ENCODE measurements at places on chromosomes 16 and 17.

GRCh38 chr17:73711184-73711583, 66.9 kb upstream of the SDK2 start:
- no peak for DNase-seq

DNA sequence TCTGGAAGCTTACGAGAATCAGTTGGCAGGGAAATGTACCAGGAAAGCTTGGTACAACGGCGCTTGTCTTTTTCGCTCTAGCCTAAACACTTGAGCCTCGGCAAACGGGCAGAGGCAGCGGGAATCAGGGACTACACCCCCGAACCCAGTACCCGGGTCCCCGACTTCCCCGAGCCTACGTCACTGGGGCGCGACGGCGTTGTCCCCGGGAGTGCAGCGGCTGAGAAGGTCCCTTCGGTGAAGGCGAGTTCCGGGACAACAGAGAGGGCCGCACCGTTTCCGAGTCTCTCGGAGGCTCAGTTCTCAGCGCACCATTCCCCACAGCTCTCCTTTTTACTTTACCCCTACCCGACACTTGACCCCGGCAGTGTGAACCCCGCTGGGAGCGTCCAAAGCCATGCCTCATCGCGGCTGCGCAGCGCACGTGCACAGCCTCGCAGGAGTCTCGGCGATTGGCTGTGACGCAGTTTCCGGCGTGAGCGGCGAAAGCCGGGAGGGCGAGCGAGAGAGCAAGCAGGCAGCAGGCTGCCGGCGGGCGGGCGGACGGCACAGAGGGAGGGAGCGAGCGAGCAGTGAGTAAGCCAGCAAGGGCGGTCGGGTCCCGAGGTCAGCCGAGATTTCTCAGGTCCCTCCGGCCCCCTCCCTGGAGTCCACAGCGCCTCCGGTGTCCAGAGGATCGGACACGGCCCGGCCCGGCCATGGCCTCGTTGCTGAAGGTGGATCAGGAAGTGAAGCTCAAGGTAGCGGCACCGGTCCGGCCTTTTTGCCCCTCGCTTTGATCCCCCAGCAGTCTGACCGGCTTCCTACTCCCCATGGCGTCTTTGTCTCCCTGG, at the start of gene PSME3:
Gene PSME3 (plus strand): TSS at position 464 of the 833 bp plus-strand sequence. CDS start 235 bp downstream, at position 699.
- peak; percentile 95 for DNase-seq

DNA sequence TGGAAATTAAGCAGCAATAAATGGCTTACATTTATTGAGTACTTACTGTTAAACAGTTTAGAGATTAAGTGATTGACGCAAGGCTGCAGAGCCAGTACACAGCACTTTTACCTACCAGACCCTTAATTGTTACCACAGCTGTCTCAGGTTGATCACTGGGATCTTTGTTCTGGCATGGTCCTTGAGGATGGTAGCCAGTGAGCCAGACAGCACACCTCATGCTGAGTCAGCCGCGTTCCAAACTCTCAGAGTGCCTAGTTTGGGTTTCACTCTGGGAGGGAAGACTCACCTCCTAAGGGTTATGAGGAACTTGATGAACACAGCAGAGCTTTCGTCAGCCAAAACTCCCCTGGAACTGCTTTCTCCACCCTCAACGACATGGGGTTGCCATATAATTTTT, 20.4 kb downstream of the CDH3 start:
- DNase-seq: no peak

- no peak for DNase-seq
These were observed 21.4 kb upstream of the NF1 start for GRCh38 chr17:31073411-31073810.

DNA sequence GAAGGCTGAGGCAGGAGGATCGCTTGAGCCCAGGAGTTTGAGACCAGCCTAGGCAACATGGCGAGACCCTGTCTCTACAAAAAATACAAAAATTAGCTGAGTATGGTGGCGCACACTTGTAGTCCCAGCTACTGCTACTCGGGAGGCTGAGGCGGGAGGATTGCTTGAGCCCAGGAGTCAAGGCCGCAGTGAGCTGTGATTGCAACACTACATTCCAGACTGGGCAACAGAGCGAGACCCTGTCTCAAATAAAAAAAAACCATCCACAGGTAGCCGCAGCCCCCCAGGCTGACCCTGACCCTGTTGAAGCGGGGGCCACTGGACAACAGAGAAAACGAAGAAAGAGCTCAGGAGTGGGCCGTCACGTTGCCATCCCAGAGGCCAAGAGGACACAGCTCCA, 4.0 kb downstream of the SLC43A2 start:
- DNase-seq: no peak

GRCh38 chr16:60285794-60286193, 1551.7 kb upstream of the GOT2 start:
- no peak for DNase-seq

DNA sequence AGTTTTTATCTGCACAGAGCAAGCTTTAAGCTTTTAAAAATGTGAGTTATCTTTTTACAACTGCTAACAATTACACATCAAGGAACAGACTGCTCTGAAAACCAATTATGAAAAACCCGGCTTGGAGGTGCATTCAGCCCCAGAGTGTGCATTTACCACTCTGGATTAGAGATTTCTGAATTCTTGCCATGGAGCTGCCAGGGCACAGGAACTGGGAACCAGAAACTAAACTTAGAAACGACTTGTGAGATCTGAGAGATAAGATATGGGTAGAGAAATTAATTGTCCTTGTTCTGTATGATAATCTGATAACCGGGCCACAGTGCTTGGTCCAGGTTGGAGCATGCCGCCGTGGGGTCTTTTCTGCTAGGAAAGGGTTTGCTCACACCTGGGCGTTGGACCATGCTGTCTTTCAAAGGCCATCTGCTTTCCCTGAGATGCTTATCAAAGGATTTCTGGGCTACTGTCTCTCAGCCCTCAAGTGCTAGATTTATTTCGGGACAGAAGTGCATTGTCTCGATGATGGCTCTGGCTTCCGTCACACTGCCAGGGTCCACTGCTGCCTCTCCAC, 210.0 kb downstream of the MAF start:
- no peak for DNase-seq

DNA sequence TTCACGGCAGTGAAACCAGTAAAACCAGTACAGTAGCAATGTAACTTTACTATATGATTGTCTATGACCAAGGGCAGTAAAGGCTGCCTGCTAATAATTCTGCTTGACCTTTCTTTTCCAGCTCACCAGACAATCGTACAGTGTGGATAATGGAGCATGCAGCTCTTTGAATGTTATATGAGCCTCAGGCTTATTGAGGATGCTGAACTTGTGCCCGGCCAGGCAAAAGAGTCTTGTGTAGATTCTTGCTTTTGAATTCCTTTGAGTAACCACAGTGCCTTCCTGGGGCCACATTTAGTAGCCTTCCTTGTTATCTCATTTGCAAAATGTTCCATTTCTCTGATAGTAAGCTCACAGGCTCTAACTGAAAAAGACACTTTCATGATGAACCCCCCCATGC, 131.8 kb downstream of the CDH11 start:
- DNase-seq: no peak

- DNase-seq: no peak
These were observed 123.7 kb downstream of the STX8 start for GRCh38 chr17:9451934-9452333.

DNA sequence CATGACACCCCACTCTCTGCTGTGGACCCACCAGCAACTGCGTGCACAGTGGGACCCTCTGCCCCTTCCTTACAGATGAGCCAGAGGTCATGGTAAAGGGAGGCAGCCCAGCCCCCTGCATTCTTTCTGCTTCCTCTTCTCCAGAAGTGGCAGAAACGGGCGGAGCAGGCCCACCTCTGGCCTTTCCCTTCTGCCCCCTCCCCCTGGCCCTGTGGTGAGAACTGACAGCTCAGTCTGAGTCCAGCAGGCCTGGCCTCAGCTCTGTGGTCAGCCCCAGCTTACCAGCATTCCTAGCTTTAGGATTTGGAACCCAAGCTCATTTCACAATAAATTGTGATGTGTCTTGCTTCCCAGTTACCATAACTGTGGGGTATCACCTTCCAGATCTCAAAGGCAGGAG, 4.8 kb upstream of the ANKRD11 start:
- DNase-seq: no peak

DNA sequence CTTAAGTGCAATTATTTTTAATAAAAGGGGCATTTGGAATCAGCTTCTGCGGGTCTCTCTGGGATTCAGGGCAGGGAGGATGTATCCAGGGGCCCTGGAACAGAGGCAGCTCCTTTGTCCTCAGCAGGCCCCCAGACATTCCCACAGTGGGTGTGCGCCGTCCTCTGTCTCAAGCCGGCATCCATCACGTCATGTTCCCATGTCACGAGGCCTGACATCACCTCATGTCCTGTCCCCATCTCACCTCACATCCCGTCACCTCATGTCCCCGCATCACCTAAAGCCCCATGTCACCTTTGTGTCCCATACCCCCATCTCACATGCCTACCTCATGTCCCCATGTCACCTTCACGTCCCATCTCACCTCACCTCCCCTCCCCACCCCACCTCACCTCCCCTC, 18.5 kb downstream of the GAA start:
- DNase-seq: no peak

DNA sequence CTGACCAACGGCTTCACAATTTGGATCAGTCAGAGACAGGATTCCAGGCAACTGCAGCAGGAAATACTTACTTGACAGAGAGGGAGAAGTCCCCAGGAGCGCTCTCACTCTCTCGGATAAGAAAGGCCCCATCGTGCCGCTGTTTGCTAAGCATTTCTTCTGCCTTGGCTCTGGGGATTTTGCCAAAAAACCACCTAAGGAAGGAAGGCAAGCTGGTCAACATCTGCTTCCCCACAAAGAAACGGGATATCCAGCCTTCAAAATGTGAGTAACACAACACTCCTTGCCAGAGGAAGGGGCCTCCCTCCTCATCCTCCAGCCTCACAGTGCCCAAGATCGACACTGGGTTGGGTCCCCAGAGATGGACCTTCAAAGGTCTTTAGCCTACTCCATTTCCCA, 36.6 kb upstream of the SLC25A19 start:
- DNase-seq: no peak

- no peak for DNase-seq
These were observed 9.2 kb upstream of the GLIS2 start for GRCh38 chr16:4306470-4307214.

- DNase-seq: no peak
These were observed 54.7 kb downstream of the SKAP1 start for GRCh38 chr17:48375356-48375755.

DNA sequence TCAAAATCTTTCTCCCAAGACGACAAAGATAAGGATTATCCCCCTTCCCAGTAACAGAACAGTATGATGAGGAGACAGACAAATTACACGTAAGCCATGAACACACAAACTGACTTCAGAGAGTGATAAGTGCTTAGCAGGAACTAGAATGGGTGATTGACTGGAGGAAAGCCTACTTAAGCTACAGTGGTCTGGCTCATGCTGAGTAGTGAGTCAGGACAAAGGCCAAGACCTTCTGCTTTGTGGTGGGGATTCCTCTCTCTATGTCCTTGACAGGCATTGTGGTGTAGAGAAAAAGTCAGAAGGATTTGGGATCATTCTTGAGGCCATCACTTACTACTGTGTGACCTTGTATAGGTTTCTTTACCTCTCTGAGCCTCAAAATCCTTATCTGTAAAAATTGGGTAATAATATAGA, 381.9 kb upstream of the CCL2 start:
- DNase-seq: no peak

DNA sequence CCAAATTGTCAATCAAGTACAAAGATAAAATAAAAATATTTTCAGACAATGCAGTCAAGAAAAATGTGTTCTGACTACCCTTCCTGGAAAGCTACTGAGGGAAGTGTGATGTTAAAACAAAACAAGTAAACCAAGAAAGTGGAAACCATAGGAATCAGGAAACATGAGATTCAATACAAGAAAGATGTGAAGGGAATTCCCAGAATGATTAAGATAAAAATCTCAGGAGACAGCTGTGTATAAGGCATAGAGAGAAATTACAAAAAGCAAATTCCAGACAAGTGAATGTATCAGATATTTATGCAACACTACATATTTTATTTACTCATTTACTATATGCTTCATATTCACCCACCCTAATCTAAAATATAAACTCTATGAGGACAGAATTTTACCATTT, 32.2 kb downstream of the TRIM37 start:
- no peak for DNase-seq

GRCh38 chr16:81923296-81923695, 88.0 kb downstream of the SDR42E1 start:
- DNase-seq: no peak

DNA sequence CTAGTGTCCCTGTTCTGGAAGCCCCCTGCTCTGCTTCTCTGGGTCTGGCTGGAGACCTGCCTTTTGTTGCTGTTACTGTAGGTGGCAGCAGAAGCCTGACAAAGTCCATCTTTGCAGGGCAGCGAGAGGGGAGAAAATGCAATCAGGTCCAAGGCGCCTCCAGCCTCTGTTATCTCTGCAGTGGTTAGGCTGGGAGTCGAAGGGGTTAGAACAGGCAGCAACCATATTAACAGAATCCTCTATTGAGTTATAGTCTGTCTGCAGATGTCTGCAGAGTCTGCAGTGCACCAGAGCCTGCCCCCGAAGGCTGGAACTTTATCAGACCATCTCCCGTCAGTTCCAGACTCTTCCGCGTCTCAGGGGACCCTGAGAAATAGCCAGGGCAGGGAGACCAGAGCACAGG, 404.9 kb upstream of the EEF2KMT start:
- DNase-seq: peak; percentile 7

DNA sequence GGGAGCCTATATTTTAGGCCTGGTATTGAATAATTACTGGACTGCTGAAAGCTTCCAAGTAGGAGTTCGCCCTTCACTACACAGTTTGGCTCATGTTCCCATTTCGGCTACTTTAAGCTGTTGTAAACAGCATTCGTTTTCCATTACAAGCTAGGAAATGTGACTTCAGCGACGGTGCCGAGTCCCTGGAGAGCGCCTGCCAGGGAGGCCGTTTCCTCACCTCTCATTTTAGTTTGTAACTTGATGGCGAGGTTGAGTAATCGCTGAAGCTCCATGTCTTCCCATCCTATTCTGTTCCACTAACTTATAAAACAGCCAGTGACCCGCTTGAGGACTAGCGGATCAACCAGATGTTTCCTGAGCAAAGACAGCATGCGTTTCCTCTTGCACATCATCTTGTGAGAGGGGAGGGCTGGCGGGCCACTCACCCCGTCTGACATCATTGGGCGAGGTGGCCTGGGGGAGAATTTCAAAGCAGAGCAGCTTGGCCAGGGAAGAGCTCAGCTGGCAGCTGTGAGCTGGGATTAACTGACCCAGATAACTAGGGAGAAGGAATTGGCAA, 32.9 kb downstream of the PCTP start:
- no peak for DNase-seq

DNA sequence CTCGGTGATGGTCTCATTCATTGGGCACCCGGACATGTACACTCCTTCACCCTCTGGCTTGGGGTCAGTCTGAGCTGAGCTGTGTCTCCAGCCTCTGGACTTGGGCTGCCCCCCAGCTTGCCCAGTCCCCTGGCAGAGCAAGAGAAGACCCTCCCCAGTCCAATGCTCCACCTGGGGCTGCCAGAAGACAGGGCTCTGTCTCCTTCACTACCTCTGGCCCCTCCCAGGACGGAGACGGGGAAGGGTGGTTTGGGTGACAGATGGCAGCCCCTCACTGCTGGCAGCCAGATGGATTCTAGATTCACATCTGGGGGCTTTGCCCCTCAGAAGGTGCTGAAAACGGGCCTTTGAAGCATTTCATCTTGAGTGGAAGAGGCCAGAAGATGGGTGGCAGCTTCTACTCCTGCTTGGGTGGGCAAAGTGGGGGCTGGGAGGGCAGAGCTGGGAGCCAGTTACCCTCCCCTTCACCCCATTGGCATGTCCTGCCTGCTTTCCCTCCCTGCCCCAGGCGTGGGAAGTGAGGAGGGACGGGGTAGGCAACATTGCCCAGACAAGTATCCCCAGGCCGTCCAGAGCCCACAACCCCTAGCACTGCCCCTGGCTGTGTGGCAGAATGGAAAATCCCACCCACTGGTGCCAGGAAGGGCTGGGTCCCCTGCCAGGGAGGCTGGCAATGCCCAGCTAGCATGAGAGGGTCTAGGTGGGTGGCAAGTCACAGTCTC, 13.9 kb downstream of the NGFR start:
- no peak for DNase-seq
